ENCODE measurements at places on chromosomes 11 and 22.

DNA sequence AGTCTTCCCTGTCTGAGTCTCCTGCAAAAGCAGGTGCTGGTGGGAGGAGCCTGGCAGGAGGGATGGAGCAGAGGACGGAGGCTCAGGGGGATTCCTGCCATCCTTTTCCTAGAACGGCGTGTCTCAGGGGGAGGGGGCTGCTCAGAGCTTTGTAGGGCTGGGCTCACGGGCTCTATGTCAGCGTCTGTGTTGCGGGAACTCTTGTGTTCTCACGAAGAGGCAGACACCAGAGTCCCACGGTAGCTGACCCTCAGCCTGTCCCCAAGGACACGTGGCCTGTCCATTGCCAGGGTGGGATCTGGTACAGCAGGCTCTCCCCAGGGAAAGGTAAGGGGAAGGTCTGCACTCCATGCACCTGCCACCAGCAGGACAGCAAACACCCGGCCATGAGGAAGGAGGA lies 1505.2 kb downstream of the TBC1D22A start:
- no peak for DNase-seq

DNA sequence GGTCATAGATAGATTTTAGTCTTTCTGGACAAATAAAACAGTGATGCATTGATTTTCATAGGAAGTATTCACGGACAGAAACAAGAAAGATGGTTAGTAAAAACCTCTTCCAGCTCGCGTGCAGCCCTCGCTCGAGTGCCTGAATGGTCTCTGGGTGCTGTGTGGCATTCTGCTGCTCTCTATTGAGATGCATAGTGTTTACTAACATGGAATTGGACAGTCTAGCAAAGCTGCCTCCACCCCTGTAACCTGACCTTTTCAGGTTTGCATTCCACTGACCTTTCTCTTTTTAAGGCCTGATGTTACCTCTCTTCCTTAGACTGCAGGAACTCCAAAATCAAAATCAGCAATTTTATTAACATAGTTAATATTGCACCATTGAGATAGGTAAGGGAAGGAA lies 643.4 kb downstream of the JRKL start:
- no peak for DNase-seq

DNA sequence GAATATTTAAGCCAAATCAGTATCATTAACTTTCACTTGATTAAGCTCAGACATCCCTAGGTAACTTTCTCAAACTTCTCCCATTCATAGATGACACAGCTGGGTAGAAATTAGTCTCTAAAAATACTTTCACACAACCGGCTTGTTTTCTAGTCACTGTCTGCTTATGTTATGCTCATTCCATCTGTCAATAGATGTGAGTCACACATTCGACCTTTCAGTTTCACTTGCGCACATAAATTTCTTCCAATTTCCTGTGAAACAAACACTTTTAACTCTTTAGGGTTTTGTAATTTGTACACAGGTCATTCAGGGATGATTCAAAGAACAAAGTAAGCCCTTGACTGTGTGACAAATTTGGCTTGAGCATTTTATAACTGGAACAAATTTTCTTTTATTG lies 723.0 kb downstream of the KCNA4 start:
- no peak for DNase-seq

DNA sequence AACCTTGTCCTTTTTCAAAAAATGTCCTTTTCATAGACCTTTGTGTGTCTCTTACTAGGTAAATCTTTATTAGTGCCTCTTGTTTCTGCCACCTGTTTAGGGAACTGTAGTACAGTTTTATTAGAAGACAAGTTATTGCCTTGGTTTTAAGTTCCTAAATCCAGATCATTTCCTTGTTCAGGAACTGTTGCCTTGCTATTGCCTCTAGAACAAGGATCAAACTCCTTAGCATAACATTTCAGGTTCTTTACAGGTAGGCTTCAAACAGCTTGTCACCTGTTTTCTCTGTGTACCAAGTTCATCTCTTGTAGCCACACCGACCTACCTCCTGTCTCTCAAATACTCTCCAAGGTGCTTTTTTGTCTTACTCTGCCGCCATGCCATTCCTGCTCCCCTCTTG lies 75.2 kb downstream of the MTMR3 start:
- no peak for DNase-seq

GRCh38 chr22:49243335-49243734 lies 584.3 kb downstream of the BRD1 start:
- no peak for DNase-seq

DNA sequence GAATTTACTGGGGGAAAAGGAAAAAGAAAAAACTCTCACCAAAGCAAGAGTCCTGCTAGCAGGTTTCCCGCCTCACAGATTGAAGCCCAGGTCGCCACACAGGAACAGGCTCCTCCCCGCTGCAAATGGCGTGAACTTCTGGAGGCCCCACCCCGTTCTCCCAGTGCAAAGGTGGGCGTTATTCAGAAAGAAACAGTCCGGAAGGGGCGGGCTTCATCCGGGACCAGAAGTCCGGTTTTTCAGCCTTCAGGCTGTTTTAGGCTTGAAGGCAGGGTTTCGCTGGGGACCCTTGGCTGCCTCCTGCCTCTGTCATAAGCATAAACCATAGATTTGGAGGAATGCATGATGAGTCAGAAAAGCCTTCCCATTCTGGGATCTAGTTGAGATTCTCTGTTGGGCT lies 148.3 kb upstream of the POU2AF2 start:
- DNase-seq = no peak

GRCh38 chr11:36376888-36377758 lies 81.0 kb downstream of the PRR5L start:
- DNase-seq = peak; percentile 26

- no peak for DNase-seq
Measured at GRCh38 chr22:42977569-42977968, 37.4 kb downstream of the PACSIN2 start.

GRCh38 chr22:19786264-19786585 lies 25.6 kb downstream of the TBX1 start:
- DNase-seq = no peak

- DNase-seq = no peak
Measured at GRCh38 chr11:113926273-113927197, 21.9 kb downstream of the HTR3B start.

GRCh38 chr11:16603890-16604793 lies 134.3 kb upstream of the C11orf58 start:
- DNase-seq = no peak

DNA sequence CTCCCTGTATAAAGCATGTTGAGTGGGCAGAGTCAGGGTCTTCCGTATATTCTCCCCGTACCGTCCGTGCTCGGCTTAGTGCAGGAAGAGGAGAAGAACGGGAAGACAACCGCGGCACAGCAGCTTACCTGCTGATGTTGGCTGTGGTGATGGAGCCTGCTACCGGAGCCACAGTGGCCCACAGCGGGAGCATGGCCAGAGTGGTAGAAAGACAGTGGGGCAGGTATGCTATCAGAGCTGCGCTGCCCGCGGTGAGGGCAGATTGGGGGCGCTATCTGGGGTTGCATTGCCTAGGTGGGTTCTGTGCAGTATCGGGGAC lies 120.7 kb upstream of the VPREB1 start:
- no peak for DNase-seq

DNA sequence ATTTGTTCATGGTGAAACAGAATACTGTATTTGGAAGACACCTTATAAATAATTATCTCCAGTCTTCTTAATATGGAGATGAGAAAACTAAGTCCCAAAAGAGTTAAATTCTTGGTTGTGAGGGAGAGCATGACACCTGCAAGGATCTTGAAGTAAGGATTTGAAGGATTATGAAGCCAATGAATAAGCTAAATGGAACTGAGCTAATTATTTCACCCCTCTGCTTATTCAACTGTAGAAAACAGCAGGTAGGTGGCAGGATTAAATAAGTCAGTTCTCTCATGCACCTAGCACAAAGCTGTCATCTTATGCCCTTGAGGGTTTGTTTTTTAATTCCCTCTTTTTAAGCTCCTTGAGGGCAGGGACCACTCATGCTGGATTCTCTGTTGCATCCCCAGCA lies 457.3 kb downstream of the ETS1 start:
- no peak for DNase-seq

DNA sequence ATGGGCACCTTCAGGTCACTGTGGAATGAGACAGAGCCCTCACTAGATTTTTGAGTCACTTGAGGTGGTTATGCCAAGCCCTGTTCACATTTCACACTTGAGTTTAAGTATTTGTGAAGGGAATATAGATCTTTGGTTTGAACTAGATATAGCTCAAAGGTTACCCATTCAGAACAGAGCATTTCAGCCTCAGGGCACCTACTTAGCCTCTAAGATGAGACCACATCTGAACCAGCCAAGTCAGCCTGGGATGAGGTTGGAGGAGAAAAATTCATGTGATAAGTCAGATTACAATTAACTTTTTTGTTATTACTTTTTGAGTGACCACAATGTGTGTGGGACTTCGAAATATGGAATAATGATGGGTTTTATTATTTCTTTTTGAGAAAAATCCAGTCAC lies 127.8 kb downstream of the TEAD1 start:
- DNase-seq = no peak

DNA sequence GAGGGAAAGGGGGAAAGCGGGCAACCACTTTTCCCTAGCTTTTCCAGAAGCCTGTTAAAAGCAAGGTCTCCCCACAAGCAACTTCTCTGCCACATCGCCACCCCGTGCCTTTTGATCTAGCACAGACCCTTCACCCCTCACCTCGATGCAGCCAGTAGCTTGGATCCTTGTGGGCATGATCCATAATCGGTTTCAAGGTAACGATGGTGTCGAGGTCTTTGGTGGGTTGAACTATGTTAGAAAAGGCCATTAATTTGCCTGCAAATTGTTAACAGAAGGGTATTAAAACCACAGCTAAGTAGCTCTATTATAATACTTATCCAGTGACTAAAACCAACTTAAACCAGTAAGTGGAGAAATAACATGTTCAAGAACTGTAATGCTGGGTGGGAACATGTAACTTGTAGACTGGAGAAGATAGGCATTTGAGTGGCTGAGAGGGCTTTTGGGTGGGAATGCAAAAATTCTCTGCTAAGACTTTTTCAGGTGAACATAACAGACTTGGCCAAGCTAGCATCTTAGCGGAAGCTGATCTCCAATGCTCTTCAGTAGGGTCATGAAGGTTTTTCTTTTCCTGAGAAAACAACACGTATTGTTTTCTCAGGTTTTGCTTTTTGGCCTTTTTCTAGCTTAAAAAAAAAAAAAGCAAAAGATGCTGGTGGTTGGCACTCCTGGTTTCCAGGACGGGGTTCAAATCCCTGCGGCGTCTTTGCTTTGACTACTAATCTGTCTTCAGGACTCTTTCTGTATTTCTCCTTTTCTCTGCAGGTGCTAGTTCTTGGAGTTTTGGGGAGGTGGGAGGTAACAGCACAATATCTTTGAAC lies 6.8 kb downstream of the MALAT1 start:
- no peak for DNase-seq

DNA sequence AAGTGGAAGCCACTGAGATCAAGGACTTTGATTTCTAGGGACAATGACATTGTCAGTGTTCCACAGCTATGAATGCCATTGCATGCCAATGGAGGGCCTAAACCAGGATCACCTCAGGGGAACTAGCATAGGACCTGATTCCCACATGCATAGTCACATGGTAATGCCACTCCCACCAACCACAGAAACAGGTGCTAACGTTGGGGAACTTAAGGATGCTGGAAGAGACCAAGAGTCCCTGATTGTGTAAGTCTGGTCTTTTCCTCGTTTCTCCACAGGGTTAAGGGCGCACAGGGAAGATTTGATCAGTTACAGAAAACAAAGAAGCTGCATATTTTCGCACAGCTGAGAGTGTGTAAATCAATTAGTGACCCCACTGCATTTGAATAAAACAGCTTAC lies 59.4 kb upstream of the CD44 start:
- DNase-seq = no peak

DNA sequence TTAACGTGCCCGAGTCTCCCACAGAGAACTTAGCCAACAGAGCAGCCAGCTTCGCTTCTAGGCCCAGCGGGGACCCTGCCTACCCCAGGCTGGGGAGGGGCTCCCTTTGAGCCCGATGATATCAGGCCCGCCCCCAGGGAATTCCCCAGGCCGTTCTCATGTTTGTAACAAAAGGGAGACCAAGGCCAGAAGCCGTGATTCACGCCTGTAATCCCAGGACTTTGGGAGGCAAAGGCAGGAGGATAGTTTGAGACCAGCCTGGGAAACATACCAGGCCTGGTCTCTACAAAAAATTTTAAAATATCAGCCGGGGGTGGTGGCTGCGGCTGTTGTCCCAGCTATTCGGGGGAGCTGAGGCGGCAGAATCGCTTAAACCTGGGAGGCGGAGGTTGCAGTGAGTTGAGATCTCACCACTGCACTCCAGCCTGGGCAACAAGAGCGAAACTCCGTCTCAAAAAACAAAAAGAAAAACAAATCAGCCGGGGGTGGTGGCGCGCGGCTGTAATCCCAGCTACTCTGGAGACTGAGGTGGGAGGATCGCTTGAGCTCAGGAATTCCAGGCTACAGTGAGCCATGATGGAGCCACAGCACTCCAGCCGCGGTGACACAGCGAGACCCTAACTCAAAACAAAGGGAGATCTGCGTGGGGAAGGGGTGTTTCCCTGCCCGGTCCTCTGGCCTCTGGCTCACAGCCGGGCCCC lies 1.7 kb downstream of the DRD4 start:
- DNase-seq = no peak

- no peak for DNase-seq
Measured at GRCh38 chr11:2108675-2109491, 30.3 kb downstream of the IGF2 start.

DNA sequence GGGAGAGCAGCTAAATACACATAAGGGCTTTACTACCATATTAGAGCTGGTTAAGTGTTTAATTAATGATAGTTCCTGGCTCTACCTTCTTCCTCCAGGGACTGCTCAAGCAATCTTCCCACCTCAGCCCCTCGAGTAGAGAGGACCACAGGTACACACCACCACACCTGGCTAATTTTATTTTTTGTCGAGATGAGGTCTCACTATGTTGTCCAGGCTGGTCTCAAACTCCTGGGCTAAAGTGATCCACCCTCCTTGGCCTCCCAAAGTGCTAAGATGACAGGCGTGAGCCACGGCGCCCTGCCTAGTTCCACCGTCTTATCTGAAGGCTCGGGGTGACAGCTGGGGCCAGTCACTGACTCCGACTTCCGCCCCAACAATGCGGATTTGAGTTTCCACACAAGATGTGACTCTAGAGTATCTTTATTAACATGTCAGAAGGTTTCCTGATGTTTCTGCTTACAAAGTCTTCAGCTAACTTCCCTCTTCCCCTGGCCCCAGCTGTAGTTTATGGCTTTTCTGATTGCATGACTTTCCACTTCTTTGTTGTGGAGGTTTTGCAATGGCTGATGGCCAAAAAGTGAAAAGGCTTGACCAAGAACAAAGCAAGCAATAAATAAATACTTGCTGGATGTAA lies 16.8 kb downstream of the TPST2 start:
- DNase-seq = no peak

- no peak for DNase-seq
Measured at GRCh38 chr22:17284888-17285287, 65.7 kb upstream of the ADA2 start.

All from stimulated activated CD8-positive, alpha-beta memory T cell treated with anti-CD3 and anti-CD28 coated beads, Interleukin-4, amount 100 ng/mL, for 4 hours (primary cell).